ENCODE measurements at places on chromosomes 2 and 18.
A peak's percentile ranks its signal among the peaks of the same experiment; 100 is the strongest.

DNA sequence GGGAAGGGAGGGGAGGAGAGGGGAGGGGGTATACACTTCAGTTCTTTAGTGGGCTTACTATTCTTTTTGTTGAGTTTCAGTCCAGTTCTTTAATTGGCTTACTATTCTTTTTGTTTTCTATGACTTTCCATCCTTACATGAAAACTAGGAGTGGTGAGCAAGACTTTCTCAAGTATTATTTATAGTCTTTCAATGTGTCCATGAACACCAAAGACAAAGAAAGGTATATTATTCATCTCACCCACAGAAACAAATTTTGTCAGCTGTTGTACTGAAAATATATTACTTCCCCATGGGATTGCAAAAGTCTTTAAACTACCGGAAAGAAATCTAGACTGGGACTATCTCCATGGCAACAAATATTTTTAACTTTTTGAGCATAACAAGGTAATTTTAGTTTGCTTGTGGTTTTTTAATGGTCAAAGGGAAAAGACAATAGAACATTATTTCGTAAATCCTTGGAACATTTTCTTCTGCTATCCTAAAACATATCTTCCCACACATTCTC is 17.6 kb downstream of the ADAM17 start:
- DNase-seq: no peak

GRCh38 chr18:69674292-69674877 is 273.3 kb downstream of the CD226 start:
- no peak for DNase-seq

- peak; percentile 76 for DNase-seq
Measured at GRCh38 chr2:130391872-130392670, 36.2 kb downstream of the PTPN18 start.

- DNase-seq: no peak
Measured at GRCh38 chr2:201938156-201938775, 95.4 kb upstream of the FZD7 start.

DNA sequence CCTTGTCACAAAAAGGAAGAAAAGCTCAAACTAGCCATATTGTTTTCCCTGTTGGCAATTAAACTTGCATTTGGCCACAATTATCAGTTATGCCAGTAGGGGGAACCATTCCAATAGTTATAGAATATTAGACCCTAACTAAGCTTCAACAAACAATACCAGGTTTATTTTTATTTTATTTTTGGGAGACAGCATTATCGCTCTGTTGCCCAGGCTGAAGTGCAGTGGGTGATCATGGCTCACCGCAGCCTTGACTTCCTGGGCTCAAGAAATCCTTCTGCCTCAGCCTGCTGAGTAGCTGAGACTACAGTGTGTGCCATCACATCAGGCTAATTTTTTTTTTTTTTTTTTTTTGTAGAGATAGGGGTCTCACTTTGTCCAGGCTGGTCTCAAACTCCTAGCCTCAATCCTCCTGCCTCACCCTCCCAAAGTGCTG is 102.1 kb downstream of the ATAD2B start:
- no peak for DNase-seq

DNA sequence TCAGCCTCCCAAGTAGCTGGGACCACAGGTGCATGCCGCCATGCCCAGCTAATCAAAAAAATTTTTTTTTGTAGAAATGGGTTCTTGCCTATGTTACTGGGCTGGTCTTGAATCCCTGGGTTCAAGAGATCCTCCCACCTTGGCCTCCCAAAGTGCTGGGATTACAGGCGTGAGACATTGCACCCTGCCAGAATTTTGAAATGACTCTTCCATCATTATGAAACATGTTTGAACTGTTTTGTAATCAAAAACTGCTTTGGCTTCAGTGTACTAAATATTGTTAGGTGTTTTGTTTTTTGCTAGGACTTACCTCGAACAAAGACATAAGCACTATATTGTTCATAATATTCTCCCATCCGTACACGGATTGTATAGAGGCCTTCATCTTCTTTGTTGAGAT is 55.8 kb downstream of the MYOM1 start:
- no peak for DNase-seq

GRCh38 chr2:120775194-120775593 is 39.5 kb downstream of the GLI2 start:
- DNase-seq: no peak

- no peak for DNase-seq
Measured at GRCh38 chr2:83233326-83233725, 1225.8 kb downstream of the SUCLG1 start.

- no peak for DNase-seq
Measured at GRCh38 chr18:57054891-57055290, 92.0 kb upstream of the BOD1L2 start.

DNA sequence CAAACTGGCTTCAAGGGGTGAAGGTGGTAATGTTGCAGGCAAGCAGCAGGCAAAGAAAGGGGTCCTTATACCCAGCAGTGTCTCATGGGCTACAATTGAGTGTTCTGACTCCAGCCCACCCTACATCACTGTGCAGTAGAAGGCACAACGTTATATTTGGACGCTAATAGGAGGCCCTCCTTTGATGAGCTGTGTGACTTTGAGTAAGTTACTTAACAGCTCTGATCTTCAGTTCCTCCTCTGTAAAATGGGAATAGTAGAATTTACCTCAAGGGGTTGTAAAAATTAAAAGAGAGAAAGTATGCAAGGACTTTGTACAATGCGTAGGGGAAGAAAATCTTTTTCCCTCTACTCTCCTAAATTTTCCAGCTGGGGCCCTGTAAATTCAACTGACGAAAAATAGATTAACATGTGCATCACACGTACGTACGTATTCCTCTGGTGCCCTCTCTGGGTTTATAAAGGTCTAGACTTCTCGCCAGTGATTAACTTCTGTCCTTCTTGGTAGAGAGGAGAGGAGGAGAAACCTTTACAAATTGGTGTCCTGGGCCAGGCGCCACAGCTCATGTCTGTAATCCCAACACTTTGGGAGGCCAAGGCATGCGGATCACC is 57.6 kb upstream of the REL start:
- no peak for DNase-seq

GRCh38 chr2:38125842-38126241 is 49.9 kb upstream of the CYP1B1 start:
- no peak for DNase-seq

GRCh38 chr18:1779587-1779986 is 791.7 kb downstream of the METTL4 start:
- DNase-seq: no peak

GRCh38 chr18:80029690-80030089 is 4.5 kb upstream of the RBFA start:
- DNase-seq: no peak

Data from coronary artery (tissue), 2 donors.